Testis (tissue), 5 donors: ENCODE measurements at places on chromosomes 5 and 9.

- no peaks in the 10 kb centered on the region for H3K36me3 ChIP-seq
- peak overlapping the region; percentile 41 for H3K27ac ChIP-seq
- no peak overlapping the region for H3K4me3 ChIP-seq
- DNase-seq, result peak; percentile 40
- no peaks in the 10 kb centered on the region for H3K27me3 ChIP-seq
Observed at GRCh38 chr5:66174338-66174737, 30.2 kb downstream of the SREK1 start.

GRCh38 chr5:113043491-113043931, 66.9 kb downstream of the DCP2 start:
- H3K27me3 ChIP-seq, result no peaks in the 10 kb centered on the region
- H3K27ac ChIP-seq, result no peak overlapping the region
- no peak overlapping the region for H3K4me3 ChIP-seq
- H3K4me1 ChIP-seq, result peaks cover 5% of the 10 kb centered on the region
- no peaks in the 10 kb centered on the region for H3K36me3 ChIP-seq
- DNase-seq, result peak; percentile 52

DNA sequence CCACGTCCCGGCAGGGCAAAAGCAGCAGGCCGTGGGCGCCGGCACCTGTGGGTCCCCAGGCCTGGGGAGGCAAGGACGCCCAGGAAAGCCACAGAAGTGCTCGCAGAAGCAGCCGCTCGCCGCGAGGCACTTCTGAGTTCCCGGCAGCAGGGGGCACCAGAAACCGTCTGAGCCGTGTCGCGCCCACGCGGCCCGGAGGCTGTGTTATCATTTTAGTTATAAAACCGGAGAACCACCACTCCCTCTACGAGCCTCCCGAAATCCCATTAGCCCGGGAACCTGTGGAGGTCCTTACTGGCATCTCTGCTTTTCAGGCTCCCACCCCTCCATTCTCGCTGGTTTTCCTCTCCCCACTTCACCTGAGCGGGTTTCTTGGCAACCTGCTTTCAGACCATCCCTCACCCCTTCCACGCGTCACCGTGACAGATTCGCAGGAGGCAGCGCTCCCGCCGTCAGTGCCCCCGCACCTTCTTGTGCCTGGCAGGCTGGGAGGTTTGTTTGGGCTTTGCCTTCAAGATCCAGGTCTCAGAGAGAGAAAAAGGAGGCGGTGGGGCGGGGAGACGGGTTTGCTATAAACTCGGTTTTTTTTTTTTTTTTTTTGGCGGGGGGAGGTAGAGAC, 2.3 kb downstream of the GDNF start:
- H3K4me1 ChIP-seq, result peaks cover 13% of the 10 kb centered on the region
- no peaks in the 10 kb centered on the region for H3K27me3 ChIP-seq
- H3K27ac ChIP-seq, result no peak overlapping the region
- peak overlapping the region; percentile 36 for H3K4me3 ChIP-seq

DNA sequence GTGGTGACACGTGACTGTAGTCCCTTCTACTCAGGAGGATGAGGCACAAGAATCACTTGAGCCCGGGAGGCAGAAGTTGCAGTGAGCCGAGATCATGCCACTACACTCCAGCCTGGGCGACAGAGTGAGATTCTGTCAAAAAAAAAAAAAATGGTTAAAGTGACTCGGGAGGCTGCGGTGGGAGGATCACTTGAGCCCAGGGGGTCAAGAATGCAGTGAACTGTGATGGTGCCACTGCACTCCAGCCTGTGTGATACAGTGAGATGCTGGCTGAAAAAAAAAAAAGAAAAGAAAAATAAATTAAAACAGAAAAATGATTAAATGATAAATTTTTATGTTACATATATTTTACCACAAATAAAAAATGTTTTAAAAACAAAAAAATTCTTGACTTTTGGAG, 51.9 kb downstream of the KLF4 start:
- DNase-seq, result no peak
- no peaks in the 10 kb centered on the region for H3K36me3 ChIP-seq
- H3K27ac ChIP-seq, result no peak overlapping the region
- H3K4me1 ChIP-seq, result no peaks in the 10 kb centered on the region
- H3K4me3 ChIP-seq, result no peak overlapping the region

GRCh38 chr5:174145821-174146220, 100.3 kb downstream of the NSG2 start:
- H3K36me3 ChIP-seq, result no peaks in the 10 kb centered on the region
- no peaks in the 10 kb centered on the region for H3K4me1 ChIP-seq
- DNase-seq, result no peak
- no peaks in the 10 kb centered on the region for H3K27me3 ChIP-seq

DNA sequence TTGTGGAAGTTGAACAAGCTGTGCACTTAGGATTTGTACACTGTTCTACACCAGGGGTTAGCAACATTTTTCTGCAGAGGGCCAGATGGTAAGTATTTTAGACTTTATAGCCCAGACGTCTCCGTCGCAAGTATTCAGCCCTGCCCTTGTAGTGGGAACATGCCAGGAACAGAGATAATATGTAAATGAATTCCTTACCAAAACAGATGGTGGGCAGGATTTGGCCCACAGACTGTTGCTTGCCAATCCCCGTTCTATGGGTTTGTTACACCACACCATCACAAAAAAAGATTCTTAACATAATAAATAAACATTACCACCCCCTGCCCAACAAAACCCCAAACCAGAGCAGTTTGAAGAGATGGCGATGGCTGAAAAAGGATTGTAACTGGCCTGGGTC, 74.3 kb downstream of the AMBP start:
- no peak overlapping the region for H3K4me3 ChIP-seq
- H3K27me3 ChIP-seq, result no peaks in the 10 kb centered on the region
- no peak overlapping the region for H3K27ac ChIP-seq
- H3K4me1 ChIP-seq, result no peaks in the 10 kb centered on the region
- no peaks in the 10 kb centered on the region for H3K36me3 ChIP-seq

GRCh38 chr5:170537451-170538095, 33.8 kb downstream of the KCNIP1 start:
- peaks cover 3% of the 10 kb centered on the region for H3K4me1 ChIP-seq
- no peak for DNase-seq
- H3K36me3 ChIP-seq, result no peaks in the 10 kb centered on the region
- no peak overlapping the region for H3K27ac ChIP-seq
- no peak overlapping the region for H3K4me3 ChIP-seq

- H3K4me3 ChIP-seq, result no peak overlapping the region
- H3K36me3 ChIP-seq, result no peaks in the 10 kb centered on the region
- H3K27me3 ChIP-seq, result no peaks in the 10 kb centered on the region
- peaks cover 3% of the 10 kb centered on the region for H3K4me1 ChIP-seq
- no peak overlapping the region for H3K27ac ChIP-seq
- no peak for DNase-seq
Observed at GRCh38 chr9:121662359-121662758, 10.9 kb downstream of the DAB2IP start.

- peak overlapping the region; percentile 69 for H3K27ac ChIP-seq
- H3K4me1 ChIP-seq, result peaks cover 42% of the 10 kb centered on the region
- H3K4me3 ChIP-seq, result peak overlapping the region; percentile 90
- DNase-seq, result peak; percentile 51
- H3K27me3 ChIP-seq, result no peaks in the 10 kb centered on the region
- no peaks in the 10 kb centered on the region for H3K36me3 ChIP-seq
Observed at GRCh38 chr5:151448038-151448985, 909 bp downstream of the SLC36A1 start.

- peaks cover 26% of the 10 kb centered on the region for H3K4me1 ChIP-seq
- peaks cover 4% of the 10 kb centered on the region for H3K27me3 ChIP-seq
- H3K36me3 ChIP-seq, result no peaks in the 10 kb centered on the region
- no peak overlapping the region for H3K27ac ChIP-seq
Observed at GRCh38 chr9:93958819-93959682, 3.9 kb upstream of the BARX1 start.

- H3K36me3 ChIP-seq, result no peaks in the 10 kb centered on the region
- no peaks in the 10 kb centered on the region for H3K27me3 ChIP-seq
- no peak overlapping the region for H3K4me3 ChIP-seq
- DNase-seq, result no peak
Observed at GRCh38 chr9:27940535-27940934, 367.3 kb upstream of the C9orf72 start.

GRCh38 chr9:132509928-132510874, 72.2 kb upstream of the BARHL1 start:
- no peaks in the 10 kb centered on the region for H3K4me1 ChIP-seq
- peak; percentile 35 for DNase-seq
- no peak overlapping the region for H3K4me3 ChIP-seq
- H3K36me3 ChIP-seq, result no peaks in the 10 kb centered on the region
- H3K27me3 ChIP-seq, result no peaks in the 10 kb centered on the region
- peak overlapping the region; percentile 12 for H3K27ac ChIP-seq

DNA sequence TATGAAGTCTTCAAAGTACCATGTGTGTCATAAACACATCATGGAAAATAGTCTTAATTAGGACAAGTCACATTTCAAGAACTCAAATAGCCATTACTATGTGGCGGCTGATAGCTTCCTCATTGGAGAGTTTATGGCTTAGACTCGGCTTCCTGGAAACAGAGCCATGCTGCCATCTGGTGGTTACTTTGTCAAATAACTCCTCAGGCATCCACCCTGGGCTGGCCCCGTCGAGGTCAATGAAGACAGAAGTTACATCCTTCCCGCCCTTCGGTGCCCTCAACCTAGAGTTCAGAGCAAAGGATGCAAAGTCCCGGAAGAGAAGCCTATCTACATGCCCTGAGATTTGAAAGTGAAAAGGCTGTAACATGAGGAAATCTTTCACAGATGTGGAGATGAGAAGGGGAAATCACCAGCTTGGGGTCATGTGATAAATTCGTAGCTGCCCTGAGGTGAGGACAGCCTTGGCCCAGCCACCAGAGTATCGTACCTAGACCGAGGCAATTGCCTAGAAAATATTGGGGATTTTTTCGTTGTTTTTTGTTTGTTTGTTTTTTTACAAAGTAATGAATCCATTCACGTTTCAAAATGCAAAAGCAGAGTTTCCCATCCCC, 45.5 kb upstream of the ZNF169 start:
- no peaks in the 10 kb centered on the region for H3K4me1 ChIP-seq
- H3K36me3 ChIP-seq, result no peaks in the 10 kb centered on the region
- no peak overlapping the region for H3K27ac ChIP-seq
- H3K27me3 ChIP-seq, result no peaks in the 10 kb centered on the region
- H3K4me3 ChIP-seq, result no peak overlapping the region

- no peaks in the 10 kb centered on the region for H3K4me1 ChIP-seq
- no peaks in the 10 kb centered on the region for H3K36me3 ChIP-seq
Observed at GRCh38 chr9:81969971-81970370, 18.6 kb upstream of the SPATA31D1 start.
